ENCODE measurements at places on chromosomes 12 and 14.

- no peak for DNase-seq
Measured at GRCh38 chr14:59215757-59216156, 27.3 kb downstream of the DAAM1 start.

DNA sequence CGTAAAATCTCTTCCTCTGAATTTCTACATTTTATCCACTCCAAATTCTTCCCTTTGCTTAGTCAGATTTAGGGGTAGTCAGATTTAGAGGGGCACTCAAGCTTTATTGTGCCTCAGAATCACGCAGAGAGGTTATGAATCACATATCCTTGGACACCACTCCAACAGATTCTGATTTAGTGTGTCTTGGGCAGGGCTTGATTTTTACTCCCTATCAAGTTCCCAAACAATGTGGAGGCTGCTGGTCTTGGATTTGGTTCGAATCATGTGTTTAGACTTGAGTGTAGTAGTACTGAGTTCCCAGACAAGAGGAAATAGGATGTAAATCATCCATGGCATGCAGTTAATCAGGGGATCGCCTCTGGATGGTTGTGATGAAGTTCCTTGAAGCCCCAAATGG is 298.1 kb upstream of the CLEC14A start:
- DNase-seq: no peak

- DNase-seq: no peak
Measured at GRCh38 chr14:65403231-65403630, 9.3 kb upstream of the FUT8 start.

- no peak for DNase-seq
Measured at GRCh38 chr14:36664322-36665193, 2.9 kb downstream of the PAX9 start.

DNA sequence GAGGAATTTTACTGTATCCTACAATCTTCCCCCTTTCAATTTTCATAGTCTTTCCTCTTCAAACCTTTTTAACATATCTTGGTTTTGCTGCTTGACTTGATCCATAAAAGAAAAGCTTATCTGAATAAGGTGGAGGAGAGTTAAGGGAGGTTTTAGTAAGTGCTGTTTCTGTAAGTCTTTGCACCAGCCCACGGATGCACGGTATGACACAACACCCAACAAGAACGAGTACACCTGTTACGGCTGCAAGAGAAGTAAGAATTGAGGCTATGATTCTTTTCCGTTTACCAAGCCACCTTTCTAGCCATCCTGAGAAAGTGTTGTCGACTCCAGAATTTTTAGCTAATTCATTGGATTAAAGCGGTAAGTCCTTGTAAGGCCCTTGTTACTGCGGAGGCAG is 26.1 kb upstream of the CPNE8 start:
- DNase-seq: no peak

DNA sequence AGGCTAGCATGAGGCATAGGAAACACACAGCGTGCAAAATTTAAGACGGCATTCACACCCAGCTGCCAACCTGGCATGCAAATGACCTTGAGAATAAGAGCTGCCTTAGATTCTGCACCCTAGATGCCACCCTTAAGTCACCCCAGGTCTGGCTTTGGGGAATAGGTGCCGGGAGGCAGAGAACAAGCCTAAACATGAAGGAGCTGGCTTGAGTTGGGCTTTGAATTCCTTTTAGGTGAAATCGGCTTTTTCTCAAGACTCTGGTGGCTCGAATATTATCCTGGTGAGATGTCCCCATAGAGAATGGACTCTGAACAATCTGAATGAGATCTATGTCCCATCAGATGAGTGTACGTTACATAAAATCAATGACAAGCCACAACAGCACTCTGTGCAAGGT is 1090.5 kb downstream of the VRK1 start:
- DNase-seq: no peak

GRCh38 chr14:96989306-96989705 is 192.1 kb downstream of the VRK1 start:
- no peak for DNase-seq

GRCh38 chr12:128840862-128841468 is 12.3 kb upstream of the GLT1D1 start:
- DNase-seq: no peak

DNA sequence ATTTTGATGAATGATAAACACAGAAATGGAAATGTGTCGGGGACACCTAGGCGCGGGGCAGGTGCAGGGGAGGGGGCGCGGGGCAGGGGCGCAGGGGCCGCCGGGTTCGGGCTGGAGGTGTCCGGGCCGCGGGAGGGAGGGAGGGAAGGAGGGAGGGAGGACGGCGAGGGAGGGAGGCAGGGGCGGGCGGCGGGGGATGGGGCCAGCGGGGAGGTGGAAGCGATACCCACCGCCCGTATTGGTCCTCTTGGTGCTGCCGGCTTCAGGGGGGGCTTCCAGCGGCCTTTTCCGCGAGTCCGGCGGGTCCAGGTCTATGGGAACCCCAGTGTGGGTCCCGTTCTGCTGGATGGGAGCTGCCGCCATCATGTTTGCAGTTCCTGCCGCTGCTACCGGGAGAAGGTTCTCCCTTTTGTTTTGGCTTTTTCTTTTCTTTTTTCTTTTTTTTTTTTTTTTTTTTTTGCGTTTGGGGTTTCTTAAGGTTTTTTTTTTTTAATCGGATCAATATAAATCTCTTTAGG is 703 bp downstream of the NOVA1 start:
- DNase-seq: no peak

DNA sequence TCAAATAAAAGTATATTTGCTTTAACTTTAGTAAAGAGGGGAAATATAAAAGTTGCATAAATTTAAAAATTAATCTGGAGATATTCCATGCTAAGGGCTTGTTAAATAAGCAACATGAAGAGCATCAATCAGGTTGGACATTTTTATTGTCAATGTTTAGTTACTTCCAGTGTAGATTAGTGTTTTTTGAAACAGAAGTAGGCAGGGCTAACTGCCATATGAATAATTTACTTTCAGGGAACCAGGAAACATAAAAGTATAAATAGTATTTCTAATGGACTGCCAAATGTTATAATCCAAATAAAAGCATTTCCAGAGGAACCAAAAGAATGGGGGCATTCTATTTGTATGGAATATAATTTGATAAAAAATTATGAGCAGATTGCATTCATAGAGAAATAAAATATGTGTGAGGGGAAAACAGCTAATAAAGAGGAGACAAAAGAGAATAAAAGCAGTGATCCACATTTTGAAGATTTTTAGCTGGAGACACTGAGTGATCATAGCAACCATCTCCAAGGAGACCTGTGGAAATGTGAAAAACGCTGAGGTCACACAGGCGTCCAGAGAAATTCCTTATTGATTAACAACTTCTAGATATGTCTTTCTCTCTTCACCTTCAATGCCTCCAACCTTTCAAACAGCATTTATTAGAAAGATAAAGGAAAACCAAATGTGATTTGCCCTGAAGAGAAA is 70.8 kb downstream of the SRGAP1 start:
- no peak for DNase-seq

- DNase-seq: no peak
Measured at GRCh38 chr12:65740506-65740872, 83.8 kb upstream of the HMGA2 start.

GRCh38 chr12:71746974-71747611 is 7.6 kb upstream of the RAB21 start:
- peak; percentile 22 for DNase-seq

DNA sequence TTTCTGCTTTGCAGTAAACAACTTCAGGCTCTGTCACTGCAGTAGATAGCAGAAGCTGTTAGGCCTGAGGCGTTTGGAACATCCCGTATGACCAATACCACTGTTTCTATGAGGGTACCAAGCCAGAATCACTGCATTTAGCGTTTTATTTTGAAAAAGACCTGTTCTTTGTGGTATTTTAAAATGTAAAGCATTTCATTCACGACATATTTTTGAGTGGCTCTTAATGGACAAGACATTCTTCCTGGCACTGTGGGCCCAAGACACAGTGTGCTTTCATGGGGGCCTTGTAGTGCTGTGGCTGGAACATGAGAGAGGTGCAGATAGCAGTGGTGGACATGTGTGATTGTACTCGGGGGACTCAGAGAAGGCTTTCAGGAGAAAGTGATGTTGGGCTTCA is 86.4 kb downstream of the DDX51 start:
- DNase-seq: no peak

DNA sequence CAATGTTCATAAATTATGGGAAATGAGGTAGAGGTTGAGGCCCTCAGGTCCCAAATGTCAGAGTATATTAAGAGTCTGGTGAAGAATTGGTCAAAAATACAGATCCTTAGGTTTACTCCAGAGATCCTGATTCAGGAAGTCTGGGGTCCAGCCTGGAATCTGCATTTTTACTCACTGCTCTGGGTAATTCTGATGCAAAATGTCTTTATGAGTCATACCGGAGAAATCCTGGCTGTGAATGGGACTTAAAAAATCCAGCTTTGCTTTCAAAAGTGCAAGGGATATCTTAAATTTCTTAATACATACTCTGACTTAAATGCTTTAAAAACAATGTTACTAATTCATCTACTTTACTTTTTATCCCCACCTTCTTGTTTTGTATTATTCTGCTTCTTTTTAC is 74.5 kb downstream of the FERMT2 start:
- no peak for DNase-seq

GRCh38 chr12:132133952-132134652 is 10.0 kb downstream of the DDX51 start:
- DNase-seq: no peak

- peak; percentile 31 for DNase-seq
Measured at GRCh38 chr12:56687223-56688128, 608 bp downstream of the PTGES3 start.

All from left renal pelvis (tissue), 4 donors.